ENCODE measurements at places on chromosomes 7 and 10.

DNA sequence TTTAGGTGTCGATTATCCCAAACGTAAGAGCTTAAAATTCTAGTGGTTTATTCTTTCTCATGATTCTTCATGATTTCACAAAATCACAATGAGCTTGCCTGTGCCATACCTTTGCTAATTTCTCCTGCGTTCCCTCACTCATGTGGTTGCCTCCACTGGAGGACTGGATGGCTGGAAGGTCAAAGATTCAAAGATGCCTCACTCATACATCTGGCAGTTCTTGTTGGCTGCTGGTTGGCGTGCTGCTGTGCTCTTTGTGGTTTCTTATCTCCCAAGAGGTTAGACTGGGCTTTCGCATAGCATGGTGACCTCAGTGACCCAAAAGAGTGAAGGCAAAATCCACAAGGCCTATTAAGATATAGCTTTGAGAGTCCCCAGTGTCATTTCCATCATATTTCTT, 877.6 kb upstream of the AUTS2 start:
- DNase-seq, result no peak

- no peak for DNase-seq
Measured at GRCh38 chr7:90669492-90669891, 73.4 kb downstream of the CDK14 start.

GRCh38 chr10:92502296-92502808, 71.5 kb downstream of the IDE start:
- no peak for DNase-seq

GRCh38 chr7:3955026-3955425, 654.0 kb downstream of the SDK1 start:
- DNase-seq, result no peak

Measured in epithelial cell of esophagus (primary cell).